Stimulated activated CD4-positive, alpha-beta T cell treated with anti-CD3 and anti-CD28 coated beads, Interleukin-1b, Interleukin-23, amount 100 ng/mL, for 24 hours (primary cell): ENCODE measurements at places on chromosomes 1 and 21.

- DNase-seq, result no peak
Measured at GRCh38 chr1:157955221-157955620, 38.2 kb upstream of the KIRREL1 start.

DNA sequence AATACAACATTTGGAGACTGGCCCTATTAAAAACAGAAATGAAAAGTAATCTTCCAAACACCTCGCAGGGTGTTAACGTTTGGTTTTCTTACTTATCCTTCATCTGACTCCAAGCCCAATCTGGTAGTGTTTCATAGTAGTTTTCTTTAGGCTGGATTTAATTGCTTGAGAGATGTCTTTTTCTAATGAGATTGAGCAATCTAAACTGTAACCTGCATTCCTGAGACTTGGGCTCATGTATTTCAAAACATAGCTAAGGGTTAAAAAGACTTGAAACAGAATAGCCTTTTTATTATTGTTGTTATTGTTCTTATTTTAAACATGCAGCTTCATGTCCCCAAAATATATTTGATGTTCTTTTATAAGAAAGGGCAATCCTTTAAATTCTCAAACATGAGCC lies 278.9 kb downstream of the TGFB2 start:
- no peak for DNase-seq

DNA sequence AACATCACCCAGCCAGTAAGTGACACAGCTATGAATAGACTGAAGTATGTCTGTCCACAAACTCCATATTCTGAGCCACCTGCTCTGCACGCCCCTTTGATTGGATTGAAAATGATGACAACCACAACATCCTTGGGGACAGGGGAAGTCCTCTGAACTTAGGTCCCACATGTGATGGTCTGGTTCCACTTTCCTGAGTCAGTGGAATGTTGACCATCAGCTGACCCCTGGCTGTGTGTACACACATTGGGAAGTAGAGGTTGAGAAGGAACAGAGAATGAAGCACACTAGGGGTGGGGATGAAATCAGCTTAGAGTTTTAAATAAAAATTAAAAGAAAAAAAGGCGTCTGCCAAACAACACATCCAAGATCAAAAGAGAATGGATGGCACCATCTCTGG lies 8.0 kb upstream of the DISP3 start:
- no peak for DNase-seq

DNA sequence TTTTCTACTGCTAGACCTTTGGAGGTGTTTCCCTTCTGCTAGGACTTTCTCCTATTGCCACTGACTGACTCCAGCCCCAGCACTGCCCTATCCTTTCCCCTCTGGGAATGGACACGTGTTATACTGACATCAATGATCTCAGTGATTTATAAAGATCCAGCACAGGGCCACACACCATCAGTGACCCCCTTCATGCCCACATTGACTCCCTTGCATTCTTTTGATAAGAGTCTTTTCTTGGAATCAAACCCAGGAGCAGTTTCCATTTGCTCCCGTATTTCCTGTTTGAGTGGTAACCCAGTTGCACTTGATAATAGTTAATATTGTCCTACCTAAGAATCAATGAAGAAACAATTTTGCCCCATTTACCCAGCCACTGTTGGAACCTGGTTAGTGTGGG lies 501.0 kb upstream of the USP24 start:
- no peak for DNase-seq

DNA sequence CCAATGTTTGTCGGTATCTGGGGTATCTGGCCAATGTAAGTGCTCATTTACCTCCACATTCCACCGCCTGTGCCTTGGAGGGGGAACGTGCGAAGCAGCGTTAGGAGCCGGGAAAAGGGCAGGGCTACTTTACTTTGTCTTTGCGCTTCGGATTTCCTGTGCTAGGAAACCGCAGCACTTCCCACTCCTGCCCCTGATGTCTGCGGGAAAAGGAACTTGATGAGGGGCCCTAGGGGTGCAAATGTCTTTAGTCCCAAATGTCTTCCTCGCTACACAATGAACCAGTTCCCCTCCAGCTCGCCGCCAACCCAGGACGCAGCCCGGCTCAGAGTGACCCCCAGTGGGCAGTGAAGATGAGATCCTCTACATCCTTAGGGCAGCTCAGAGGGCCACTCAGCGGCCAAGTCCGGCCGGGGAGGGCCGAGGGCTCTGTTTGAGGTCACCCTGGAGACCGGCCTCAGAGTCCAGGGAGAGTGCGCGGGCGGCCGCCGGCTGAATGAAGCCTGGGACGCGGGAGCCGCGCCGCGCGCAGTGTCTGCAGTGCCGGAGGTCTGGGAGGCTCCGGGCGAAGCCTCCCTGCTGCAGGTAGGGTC lies at the start of gene DYNLT5:
Gene DYNLT5, plus strand, starts transcription at position 460 of the 593 bp plus-strand sequence. CDS start 2,200 bp downstream, outside the sequence.
- no peak for DNase-seq

- no peak for DNase-seq
Measured at GRCh38 chr21:42056468-42056867, 14.6 kb upstream of the UMODL1 start.

DNA sequence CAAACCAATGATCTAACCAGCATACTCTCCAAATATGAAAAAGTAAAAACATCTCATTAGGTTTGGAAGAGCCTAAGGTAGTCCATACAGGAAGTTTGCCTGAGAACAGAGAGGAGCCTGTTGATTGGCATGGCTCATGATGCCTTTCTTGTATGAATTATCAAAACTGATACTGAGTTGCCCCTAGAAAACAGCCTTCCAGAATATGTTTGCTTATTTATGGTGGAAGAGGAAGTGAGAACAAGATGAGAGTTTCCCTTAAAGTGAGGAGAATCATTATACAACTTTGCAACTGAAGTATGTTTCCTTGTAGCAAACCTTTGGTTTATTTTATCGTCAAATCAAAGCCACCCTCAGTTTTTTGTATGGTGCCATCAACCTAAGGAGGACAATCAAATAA lies 23.8 kb upstream of the KIAA1614 start:
- no peak for DNase-seq

DNA sequence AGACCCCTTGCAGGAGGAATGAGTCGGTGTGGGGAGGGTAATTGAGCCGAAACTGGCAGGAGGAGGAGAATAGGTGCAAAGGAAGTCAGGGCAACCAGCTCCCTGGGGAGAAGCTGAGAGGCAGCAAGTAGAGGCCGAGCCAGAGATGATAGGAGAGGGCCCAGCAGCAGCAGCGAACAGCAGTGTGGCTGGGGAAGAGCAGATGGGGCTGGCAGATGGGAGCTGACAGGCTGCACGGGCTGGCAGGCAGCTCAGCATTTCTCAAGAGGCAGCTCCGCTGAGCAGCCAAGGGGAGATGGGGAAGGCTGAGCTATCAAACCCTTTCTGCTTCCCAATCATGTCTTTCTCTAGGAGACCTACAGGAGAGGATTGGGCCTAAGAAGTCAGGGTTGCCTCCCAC lies 158.2 kb downstream of the TRIM33 start:
- no peak for DNase-seq

DNA sequence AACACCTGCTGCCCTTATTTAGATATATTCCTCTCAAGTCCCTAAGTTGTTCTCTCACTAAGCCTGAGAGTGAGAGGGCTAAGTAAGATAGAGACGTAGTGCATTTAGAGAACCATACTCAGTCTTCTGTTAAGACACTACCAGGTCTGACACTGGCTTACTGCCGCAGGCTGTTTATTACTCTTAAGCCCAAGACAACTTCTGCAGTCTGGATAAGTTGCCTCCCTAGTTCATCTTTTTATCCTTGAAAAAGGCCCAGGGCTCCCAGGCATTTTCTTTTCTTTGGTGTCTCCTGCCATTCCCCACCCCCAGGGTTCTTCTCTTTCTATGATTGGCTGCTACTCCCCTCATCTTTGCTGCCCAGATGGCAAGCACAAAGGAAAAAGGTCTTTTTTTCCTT lies 38.7 kb downstream of the CACHD1 start:
- DNase-seq, result no peak

DNA sequence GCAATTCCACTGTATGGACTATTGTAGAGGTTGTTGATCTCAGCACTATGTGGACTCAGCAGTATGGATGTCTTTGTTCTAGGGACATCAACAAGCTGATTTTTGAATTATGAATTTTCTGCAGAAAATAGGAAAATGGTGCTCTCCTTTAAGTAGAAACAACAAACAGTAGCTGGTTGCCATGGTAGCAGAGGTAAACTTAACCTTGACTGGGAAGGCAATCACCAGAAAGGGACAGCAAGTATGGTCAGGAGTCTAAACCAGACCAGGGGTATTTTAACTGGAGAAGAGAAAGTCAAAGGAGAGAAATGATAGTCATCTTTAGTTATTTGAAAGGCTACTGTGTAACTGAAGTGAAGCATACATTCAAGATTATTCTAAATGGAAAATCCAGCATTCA lies 22.3 kb downstream of the WLS start:
- DNase-seq, result no peak

- DNase-seq, result no peak
Measured at GRCh38 chr1:170675865-170676264, 11.9 kb downstream of the PRRX1 start.

- DNase-seq, result no peak
Measured at GRCh38 chr21:45969921-45970673, 11.5 kb upstream of the COL6A1 start.

DNA sequence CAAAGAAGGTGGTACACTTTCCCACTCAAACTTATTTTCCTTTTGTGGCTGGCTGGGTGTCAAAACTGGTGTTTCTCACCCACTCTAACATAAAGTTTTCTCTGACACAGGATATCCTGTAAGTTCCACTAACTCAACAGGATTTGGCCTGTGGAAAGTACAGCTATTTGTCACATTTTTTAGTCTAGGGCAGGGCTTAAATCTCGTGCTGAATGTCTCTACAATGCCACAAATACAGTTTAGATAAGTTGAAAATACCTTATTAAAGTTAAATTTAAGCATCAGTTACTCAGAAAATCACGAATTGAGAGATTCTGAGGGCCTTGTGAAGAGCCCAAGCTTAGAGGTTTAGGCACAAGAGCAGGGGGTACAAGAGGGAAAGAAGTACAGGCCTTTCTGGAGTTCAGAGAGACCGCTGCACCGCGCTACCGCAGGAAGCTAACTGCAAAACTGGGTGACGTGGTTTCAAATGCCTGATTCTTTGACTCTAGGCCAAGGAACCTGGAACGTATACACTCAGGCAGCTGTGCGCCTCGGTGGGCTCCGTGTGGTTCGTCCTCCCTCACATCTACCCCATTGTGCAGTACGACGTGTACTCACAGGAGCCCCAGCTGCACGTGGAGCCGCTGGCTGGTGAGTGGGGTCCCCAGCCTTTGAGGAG lies 23.4 kb upstream of the PWP2 start:
- DNase-seq, result peak; percentile 33

GRCh38 chr1:239879321-239880170 lies 212.1 kb upstream of the FMN2 start:
- no peak for DNase-seq

DNA sequence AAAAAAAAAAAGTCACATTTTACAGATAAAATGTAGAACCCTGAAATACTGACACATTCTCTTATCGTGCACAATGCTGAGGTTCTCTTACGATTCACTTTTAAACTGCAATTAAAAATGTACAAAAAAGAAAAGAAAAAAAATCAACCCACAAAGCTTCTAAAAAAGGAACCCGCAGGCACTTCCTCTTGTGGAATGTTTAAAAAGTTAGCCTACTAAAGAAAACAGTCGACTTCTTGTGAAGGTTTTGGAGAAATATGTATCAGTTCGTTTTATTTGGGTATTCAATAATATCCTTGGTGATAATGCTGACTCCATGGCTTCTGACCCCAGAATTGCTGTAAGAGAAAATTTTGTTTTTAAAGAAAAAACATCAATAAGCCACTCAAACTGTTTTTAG lies 10.2 kb downstream of the HNRNPU start:
- DNase-seq, result no peak

DNA sequence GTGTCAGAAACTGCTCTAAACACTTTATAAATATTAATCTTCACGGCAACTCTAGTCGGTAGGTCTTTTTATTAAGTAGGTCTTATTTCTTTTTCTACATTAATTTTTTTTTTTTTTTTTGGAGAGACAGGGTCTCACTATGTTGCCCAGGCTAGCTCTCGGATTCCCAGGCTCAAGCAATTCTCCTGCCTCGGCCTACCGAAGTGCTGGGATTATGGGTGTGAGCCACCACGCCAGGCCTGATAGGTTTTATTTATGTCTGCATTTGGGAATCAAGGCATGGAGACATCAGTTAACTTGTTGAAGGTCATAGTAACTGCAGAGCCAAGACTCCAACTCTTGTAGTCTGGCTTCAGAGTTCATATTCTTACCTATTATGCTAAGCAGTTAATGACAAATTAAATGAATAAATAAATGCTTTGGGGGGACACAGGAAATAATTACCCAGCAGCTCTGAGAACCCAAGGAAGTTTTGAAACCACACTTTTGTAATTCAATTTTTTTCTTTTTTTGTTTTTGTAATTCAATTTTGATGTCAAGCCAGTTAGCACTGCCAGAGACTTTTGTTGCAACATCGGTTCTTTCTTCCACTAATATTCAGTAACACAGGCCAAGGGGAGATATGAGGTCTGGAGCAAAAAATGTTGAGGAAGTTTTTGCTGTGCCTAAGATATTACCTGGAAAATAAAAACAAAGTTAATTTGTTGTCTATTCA lies 9.4 kb upstream of the UAP1 start:
- DNase-seq, result no peak

- DNase-seq, result no peak
Measured at GRCh38 chr21:41201385-41201784, 33.4 kb downstream of the BACE2 start.

DNA sequence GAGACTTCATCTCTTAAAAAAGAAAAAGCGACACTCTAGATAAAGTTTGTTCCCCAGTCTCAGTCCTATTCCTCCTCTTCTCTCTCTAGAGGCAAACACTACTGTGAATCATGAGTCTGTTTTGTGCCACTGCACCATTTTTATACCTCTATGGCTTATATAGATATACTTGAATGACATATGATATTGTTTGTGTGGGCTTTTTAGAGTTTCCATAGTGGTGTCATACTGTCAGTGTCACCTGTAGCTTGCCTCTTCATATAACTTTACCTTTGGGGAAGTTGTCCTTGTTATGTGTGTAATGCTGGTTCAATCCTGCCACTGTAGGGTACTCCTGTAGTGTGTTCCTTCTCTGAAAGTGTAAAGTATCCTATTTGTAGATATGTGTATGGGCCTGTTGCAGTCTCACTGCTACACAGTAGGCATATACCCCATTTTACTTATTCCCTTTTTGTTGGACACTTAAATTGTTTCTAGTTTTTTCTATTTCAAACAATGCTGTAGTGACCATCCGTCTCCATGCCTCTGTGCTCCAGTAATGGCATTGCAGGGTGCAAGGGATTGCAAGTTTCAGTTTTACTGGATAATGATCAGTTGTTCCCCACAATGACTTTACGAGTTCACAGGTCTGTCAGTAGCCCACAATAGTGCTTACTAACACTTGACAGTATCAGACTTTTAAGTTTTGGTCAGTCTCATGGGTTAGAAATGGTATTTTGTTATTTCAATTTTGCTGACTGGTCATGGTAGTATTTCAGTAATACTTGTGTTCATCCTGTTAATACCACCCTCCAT lies 2.7 kb downstream of the PRMT2 start:
- no peak for DNase-seq

- no peak for DNase-seq
Measured at GRCh38 chr21:39055167-39055767, 128.0 kb downstream of the PSMG1 start.

DNA sequence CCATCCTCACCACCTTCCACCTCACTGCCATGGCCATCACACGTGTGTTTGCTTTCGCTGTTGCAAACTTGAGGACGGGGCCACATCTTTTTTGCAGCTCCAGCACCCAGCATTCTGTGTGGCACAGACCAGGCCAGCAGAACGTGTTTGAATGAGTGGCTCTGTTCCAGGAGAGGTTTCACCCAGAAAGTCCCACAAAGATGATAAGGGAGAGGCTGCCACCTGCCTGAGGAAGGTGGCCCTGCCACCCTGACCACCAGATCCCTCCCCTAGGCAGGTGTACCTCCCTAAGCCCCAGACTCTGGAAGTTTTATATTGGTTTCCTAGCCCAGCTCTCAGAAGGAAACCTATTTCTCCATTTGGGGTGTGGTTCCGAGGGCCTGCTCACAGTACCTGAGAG lies 252.1 kb downstream of the KAZN start:
- no peak for DNase-seq
